ENCODE measurements at places on chromosomes 12 and 14.

GRCh38 chr12:107404981-107405380 lies 280.6 kb upstream of the PWP1 start:
- no peak for DNase-seq

DNA sequence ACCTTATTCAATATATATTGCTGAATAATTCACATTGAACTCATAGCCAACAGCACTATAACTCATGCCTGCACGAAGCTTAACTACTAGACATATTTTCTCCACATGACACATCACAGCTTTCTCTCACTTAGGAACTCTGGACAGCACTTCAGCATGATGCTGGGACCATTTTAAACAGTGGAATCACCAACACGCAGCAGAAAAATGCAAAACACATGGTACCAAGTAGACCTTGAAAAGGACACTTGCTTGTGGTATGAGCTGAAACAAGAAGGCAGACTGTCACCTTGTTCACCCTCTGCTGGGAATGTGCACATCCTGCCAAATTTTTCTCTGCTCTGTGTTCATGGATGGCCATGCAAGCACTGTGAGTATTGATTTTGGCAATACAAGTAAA lies 34.8 kb upstream of the CD9 start:
- no peak for DNase-seq

GRCh38 chr12:4909734-4910501 lies at the start of gene KCNA1:
TSS of gene KCNA1 (plus strand) at chr12:4909905. CDS start at chr12:4911379, 1,474 bp downstream.
- DNase-seq = peak; percentile 51

DNA sequence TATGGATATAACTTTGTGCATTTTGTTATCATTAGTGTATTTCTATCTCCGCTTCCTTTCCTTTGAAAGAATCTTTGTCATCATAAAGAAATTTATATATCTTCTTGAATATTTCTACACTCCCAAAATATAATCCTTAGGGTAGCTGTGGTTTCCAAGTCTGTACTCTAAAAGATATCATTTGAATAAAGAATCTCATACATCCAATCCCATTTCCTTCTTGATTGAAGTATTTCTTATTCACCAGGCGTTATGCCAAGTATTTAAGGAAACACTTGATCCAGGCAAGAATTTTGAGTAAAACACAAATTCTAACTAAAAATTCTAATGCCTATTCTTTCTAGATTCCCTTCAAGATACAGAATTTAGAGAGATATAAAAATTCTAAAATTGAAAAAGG lies 821.8 kb downstream of the GALC start:
- DNase-seq = no peak

DNA sequence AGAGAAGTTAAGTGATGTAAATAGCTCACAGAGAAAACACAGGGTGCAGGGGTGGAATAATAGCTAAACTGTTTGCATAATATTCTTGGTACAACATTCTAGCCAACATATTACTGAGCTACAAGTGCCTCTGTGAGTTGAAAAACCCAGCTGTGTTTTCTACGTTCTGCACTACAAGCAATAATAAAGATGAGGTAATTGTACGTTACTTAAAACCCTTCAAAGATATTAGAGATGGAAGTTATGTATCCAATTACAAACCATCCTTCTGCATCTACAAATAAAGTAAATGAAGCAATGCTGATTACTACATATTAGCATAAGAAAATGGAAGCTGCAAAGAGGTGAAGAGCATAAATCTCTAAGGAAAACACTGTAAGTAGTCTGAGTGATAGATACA lies 271.4 kb downstream of the SSPN start:
- no peak for DNase-seq

DNA sequence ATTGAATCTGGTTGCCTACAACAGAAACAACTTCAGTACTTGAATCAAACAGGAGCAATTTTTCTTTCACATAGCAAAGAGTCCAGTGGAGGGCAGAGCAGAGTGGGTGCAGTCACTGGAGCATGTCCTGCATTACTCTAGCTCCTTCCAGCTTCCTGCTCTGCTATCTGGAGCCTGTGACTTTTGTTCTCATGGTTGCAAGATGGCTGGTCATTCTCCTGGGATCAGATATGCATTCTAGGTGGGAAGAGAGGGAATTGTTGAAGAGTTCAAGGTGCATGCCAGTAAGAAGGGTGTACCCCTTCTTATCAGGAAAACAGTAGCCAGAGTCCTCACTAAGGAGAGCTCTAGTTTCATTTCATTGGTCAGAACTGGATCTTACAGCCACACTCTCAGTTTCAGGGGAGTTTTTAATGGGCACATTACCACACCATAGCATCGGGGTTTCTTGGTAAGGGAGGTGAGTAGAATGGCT lies 8.0 kb downstream of the IFT43 start:
- no peak for DNase-seq

- DNase-seq = peak; percentile 36
Observed at GRCh38 chr14:21039585-21040369, 2.4 kb upstream of the RNASE7 start.

- no peak for DNase-seq
Observed at GRCh38 chr14:51253880-51254279, 13.8 kb downstream of the TMX1 start.

- DNase-seq = no peak
Observed at GRCh38 chr14:75333606-75334548, 55.2 kb downstream of the FOS start.

DNA sequence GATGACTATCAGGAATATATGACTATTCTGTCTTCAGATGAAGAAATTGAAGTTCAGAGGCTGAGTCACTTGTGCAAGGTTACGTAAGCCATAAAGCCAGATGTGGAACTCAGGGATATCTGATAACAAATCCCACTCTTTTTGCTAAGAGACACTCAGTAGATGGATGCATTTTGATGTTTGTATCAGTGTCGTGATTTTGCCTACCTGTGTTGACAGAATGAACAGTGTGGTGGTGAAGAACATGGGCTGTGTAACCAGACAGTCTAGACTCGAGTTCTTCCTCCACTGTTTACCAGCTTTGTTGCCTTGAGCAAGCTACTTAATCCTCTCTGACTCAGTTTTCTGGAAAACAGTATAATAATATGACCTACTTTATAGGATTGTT lies 93.9 kb downstream of the DAAM1 start:
- no peak for DNase-seq

- DNase-seq = no peak
Observed at GRCh38 chr12:113374823-113375428, 16.5 kb downstream of the PLBD2 start.

- no peak for DNase-seq
Observed at GRCh38 chr12:121523741-121524140, 57.1 kb downstream of the KDM2B start.

DNA sequence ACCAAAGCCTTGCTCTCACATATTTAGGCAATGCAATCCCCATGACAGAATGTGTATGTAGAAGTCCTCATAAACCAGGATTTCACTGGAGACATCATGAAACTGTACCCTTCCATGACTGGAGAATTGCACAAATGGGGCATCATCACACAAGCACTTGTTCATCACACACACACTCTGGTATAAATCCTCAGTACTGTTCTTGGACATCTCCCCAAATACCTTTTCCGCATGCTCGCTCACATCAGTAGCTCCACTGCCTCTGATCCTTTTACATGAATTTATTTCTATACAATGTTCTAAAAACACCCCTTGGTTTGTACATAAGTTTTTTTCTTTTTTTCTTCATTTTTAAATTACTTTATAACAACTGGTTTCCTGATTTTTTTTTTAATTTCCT lies 3.3 kb upstream of the ING4 start:
- DNase-seq = no peak

DNA sequence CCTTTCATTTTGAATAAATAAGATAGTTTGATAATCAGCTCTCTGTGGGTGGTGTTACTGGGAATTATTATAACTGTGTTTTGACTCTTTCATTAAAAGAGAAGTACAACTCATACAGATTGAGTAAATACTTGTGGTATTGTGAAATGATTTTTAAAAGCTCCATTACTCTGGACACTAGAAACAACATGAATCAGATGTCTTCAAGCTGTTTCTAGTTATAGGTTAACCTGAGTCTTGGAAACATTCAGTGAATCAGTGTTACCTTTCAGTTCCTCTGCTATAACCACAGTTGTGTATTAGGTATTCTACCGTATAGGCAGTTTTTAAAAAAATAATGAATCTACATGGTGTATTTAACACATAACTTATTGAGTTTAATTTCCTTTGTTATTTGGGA lies 128.4 kb upstream of the SSTR1 start:
- DNase-seq = no peak

- DNase-seq = no peak
Observed at GRCh38 chr14:55912344-55912743, 205.9 kb upstream of the PELI2 start.

- DNase-seq = no peak
Observed at GRCh38 chr14:104549536-104550339, 29.8 kb upstream of the C14orf180 start.
